CD4-positive, alpha-beta memory T cell (primary cell): ENCODE measurements at places on chromosomes 7 and 10.

DNA sequence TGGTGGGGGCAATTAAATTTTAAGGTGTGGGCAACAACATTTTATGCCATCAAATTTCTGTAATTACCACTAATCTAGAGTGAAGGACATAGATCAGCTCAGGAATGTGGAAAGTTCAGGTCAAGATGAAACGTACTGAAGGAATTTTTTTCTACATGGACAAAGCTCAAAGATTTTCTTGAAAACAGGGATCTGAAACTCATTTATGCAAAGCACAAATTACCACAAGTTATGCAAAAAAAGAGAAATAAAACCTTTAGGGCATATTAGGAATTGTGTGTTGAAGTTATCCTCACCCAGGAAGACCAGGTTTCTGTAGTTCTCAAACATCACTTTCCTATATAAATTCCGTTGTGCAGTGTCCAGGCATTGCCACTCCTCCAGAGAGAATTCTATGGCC lies 18.9 kb downstream of the ZNF680 start:
- DNase-seq: no peak
- no peaks in the 10 kb centered on the region for H3K27me3 ChIP-seq
- no peak overlapping the region for H3K4me3 ChIP-seq
- H3K36me3 ChIP-seq: no peaks in the 10 kb centered on the region
- H3K27ac ChIP-seq: no peak overlapping the region

GRCh38 chr7:38385682-38386081 lies 112.2 kb upstream of the TARP start:
- H3K36me3 ChIP-seq: no peaks in the 10 kb centered on the region
- H3K4me1 ChIP-seq: no peaks in the 10 kb centered on the region
- H3K4me3 ChIP-seq: no peak overlapping the region
- DNase-seq: no peak
- H3K27me3 ChIP-seq: no peaks in the 10 kb centered on the region

GRCh38 chr10:122141821-122142640 lies 129.1 kb upstream of the BTBD16 start:
- no peaks in the 10 kb centered on the region for H3K36me3 ChIP-seq
- no peak for DNase-seq
- H3K4me1 ChIP-seq: no peaks in the 10 kb centered on the region
- no peak overlapping the region for H3K27ac ChIP-seq
- no peak overlapping the region for H3K4me3 ChIP-seq
- H3K27me3 ChIP-seq: no peaks in the 10 kb centered on the region

DNA sequence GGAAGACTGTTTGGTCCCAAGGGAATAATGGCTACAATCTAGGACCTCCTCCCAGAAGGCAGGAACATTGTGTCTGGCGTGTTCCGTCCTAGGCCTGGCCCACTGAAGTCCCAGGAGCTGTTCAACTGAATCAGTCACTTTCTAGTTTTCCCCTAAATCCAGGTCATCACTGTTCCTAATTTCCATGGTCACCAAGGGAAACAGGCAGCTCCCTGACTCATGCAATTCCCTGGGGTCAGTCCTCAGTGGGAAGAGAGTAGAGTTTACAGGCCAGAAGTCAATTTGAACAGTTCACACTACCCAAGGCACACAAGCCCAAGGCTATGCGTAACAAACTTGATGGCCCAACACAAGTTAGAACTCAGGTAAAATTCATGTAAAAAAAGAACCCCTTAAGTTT lies 44.0 kb downstream of the CREB3L2 start:
- H3K27ac ChIP-seq: no peak overlapping the region
- DNase-seq: no peak
- no peaks in the 10 kb centered on the region for H3K36me3 ChIP-seq
- no peaks in the 10 kb centered on the region for H3K4me1 ChIP-seq

DNA sequence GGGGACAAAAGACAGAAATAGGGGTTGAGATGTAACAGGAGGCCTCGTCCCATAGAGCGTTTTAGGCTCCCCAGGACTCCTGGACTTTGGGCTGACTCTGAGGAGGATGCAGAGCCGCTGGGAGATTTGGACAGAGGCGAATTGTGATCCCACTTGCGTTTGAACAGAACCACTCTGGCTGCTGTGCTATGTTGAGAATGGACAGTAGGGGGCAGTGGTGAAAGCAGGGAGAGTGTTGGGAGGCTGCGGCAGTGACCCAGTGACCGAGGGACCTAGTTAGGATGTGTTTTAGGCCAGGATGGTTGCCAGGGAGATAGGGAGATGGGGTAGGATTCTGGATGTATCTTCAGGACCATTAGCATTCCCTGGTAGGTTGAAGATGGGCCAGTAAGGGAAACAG lies 271.6 kb downstream of the CCDC3 start:
- no peak for DNase-seq
- no peaks in the 10 kb centered on the region for H3K27me3 ChIP-seq
- no peak overlapping the region for H3K4me3 ChIP-seq
- H3K27ac ChIP-seq: no peak overlapping the region

GRCh38 chr7:55140221-55140940 lies 121.6 kb downstream of the EGFR start:
- no peak overlapping the region for H3K4me3 ChIP-seq
- no peaks in the 10 kb centered on the region for H3K4me1 ChIP-seq
- no peaks in the 10 kb centered on the region for H3K27me3 ChIP-seq
- DNase-seq: no peak
- H3K36me3 ChIP-seq: no peaks in the 10 kb centered on the region

GRCh38 chr7:69365651-69366192 lies 232.6 kb upstream of the AUTS2 start:
- H3K27me3 ChIP-seq: no peaks in the 10 kb centered on the region
- DNase-seq: no peak
- no peaks in the 10 kb centered on the region for H3K36me3 ChIP-seq
- no peaks in the 10 kb centered on the region for H3K4me1 ChIP-seq

DNA sequence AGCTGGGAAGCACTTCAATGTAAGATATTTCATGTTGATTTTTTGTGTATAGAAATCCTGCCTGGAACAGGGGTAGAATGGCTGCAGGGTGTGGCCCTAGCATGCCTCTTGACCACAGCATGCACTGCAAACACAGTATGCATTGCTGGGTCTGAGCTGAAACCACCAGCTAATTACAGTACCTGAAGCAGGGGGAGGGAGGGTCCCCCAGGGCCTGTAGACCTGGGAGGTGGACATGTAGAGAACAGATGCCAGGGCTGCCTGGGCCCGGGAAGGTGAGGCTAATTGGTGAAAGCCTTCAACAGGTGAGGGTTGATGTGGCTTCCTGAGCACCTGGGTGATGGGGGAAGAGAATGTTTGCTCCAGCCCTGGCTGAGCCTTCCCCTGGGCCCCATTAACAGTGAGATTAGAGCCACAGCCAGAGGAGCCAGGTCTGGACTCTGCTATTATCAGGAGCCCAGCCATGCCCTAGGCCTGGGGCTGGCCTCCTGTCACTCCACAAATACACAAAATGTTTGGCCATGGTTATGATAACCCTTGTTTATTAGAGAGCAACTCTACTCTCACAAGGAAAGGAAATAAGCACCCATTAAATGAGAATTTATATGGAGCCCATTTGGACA lies 83.3 kb downstream of the PLXNA4 start:
- no peak overlapping the region for H3K4me3 ChIP-seq
- DNase-seq: no peak
- H3K27ac ChIP-seq: no peak overlapping the region

GRCh38 chr7:141640239-141640840 lies 61.6 kb downstream of the DENND11 start:
- no peak overlapping the region for H3K27ac ChIP-seq
- no peaks in the 10 kb centered on the region for H3K27me3 ChIP-seq
- no peaks in the 10 kb centered on the region for H3K4me1 ChIP-seq

- H3K27ac ChIP-seq: no peak overlapping the region
- no peaks in the 10 kb centered on the region for H3K36me3 ChIP-seq
- no peak for DNase-seq
- H3K4me1 ChIP-seq: peaks cover 41% of the 10 kb centered on the region
- no peaks in the 10 kb centered on the region for H3K27me3 ChIP-seq
Measured at GRCh38 chr10:50634479-50634878, 10.7 kb upstream of the SGMS1 start.

- H3K36me3 ChIP-seq: no peaks in the 10 kb centered on the region
- H3K27ac ChIP-seq: no peak overlapping the region
- H3K4me3 ChIP-seq: no peak overlapping the region
Measured at GRCh38 chr10:19245889-19246752, 197.5 kb downstream of the MALRD1 start.

DNA sequence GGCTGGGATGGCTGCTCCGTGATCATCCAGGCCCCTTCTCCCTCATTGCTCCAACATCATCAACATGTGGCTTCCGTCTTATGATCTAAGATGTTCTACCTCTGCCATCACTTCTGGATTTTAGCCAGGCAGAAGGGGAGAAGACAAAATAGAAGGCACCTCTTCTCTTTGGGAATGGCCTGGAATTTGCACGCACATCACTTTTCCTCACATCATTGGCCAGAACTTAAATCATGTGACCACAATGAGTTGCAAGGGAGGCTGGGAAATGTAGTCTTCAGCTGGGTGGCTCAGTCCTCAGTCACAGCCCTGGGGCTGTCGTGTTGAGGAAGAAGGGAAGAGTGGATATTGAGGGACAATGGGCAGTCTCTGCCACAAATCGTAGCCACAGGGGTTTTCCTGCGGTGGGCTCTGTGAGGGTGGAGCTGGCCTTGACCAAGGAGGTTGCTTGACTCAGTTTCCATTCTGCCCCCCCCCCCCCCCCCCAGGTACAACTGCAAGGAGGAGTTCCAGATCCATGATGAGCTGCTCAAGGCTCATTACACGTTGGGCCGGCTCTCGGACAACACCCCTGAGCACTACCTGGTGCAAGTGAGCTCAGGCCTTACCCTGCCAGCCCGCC lies 50.3 kb downstream of the PALD1 start:
- H3K27ac ChIP-seq: no peak overlapping the region
- H3K4me3 ChIP-seq: no peak overlapping the region
- no peaks in the 10 kb centered on the region for H3K27me3 ChIP-seq
- H3K4me1 ChIP-seq: no peaks in the 10 kb centered on the region
- no peaks in the 10 kb centered on the region for H3K36me3 ChIP-seq

DNA sequence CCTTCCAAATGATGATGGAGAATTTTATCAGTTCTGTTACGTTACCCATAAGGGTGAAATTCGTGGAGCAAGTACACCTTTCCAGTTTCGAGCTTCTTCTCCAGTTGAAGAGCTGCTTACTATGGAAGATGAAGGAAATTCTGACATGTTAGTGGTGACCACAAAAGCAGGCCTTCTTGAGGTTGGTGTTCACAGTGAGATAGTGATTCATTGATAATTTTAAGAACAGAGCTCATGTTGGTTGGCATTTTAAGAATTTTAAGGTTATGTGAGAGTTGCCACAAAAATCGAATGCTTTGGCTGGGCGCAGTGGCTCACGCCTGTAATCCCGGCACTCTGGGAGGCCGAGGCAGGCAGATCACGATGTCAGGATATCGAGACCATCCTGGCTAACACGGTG lies 25.9 kb downstream of the TAX1BP1 start:
- H3K4me3 ChIP-seq: no peak overlapping the region
- no peak for DNase-seq
- no peak overlapping the region for H3K27ac ChIP-seq
- no peaks in the 10 kb centered on the region for H3K4me1 ChIP-seq

- no peak overlapping the region for H3K4me3 ChIP-seq
- H3K27ac ChIP-seq: no peak overlapping the region
- no peak for DNase-seq
Measured at GRCh38 chr7:2613931-2614600, 17.7 kb upstream of the TTYH3 start.

GRCh38 chr7:91846436-91846835 lies 34.1 kb downstream of the MTERF1 start:
- no peak overlapping the region for H3K27ac ChIP-seq
- H3K27me3 ChIP-seq: no peaks in the 10 kb centered on the region
- no peak overlapping the region for H3K4me3 ChIP-seq
- no peaks in the 10 kb centered on the region for H3K4me1 ChIP-seq

- no peaks in the 10 kb centered on the region for H3K4me1 ChIP-seq
- no peaks in the 10 kb centered on the region for H3K36me3 ChIP-seq
- no peak for DNase-seq
- H3K4me3 ChIP-seq: no peak overlapping the region
Measured at GRCh38 chr7:17530741-17531421, 232.4 kb downstream of the AHR start.

- no peak for DNase-seq
- H3K4me1 ChIP-seq: no peaks in the 10 kb centered on the region
- no peak overlapping the region for H3K4me3 ChIP-seq
- no peaks in the 10 kb centered on the region for H3K36me3 ChIP-seq
- no peak overlapping the region for H3K27ac ChIP-seq
Measured at GRCh38 chr7:133662276-133662675, 409.4 kb downstream of the EXOC4 start.

- H3K4me1 ChIP-seq: no peaks in the 10 kb centered on the region
- no peak for DNase-seq
- H3K4me3 ChIP-seq: no peak overlapping the region
Measured at GRCh38 chr7:70923181-70923845, 208.6 kb upstream of the GALNT17 start.

- peak overlapping the region; percentile 83 for H3K27ac ChIP-seq
- peak; percentile 60 for DNase-seq
- H3K4me1 ChIP-seq: peaks cover 84% of the 10 kb centered on the region
- H3K27me3 ChIP-seq: no peaks in the 10 kb centered on the region
Measured at GRCh38 chr10:80459047-80459865, 5.1 kb downstream of the TSPAN14 start.

DNA sequence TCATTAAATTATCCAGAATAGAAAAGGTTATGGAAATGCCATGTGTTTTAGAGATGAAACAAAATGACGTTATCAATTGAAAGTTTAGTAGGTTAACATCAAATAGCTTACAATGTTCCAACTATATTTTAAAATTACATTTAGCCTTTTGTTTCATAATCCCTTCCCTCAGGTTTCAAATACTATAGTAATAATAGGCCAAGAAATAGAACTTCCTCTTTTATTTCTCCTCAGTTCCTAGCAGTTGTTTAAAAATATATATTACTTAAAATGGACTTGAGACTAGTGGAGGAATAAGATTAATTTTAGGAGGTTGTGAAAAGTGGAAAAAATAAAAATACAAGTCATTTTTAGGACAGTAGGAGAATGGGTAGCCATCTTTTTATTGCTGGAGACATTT lies 16.4 kb upstream of the PDSS1 start:
- H3K36me3 ChIP-seq: no peaks in the 10 kb centered on the region
- no peak overlapping the region for H3K4me3 ChIP-seq
- no peaks in the 10 kb centered on the region for H3K27me3 ChIP-seq
- no peak overlapping the region for H3K27ac ChIP-seq
- no peak for DNase-seq

GRCh38 chr7:143003393-143004051 lies 23.4 kb downstream of the OR9A2 start:
- H3K27me3 ChIP-seq: no peaks in the 10 kb centered on the region
- H3K36me3 ChIP-seq: no peaks in the 10 kb centered on the region
- peak overlapping the region; percentile 43 for H3K4me3 ChIP-seq
- H3K27ac ChIP-seq: no peak overlapping the region
- DNase-seq: peak; percentile 67
